MCF 10A (cell line): ENCODE measurements at places on chromosomes 12 and 14. TPM values are rescaled to one million over a fixed set of nuclear protein-coding genes. Genes with fewer than 3 reads are reported as not detected.

FBXL14 gene
- 9.4 and 10.1 TPM in 2 replicates for total RNA-seq

MSRB3 gene
- 31.1 and 35.1 TPM in 2 replicates for total RNA-seq

CLEC4C gene
- total RNA-seq = not detected in 2 replicates

JAG2 gene
- total RNA-seq = 33.5 and 33.7 TPM in 2 replicates

SYNDIG1L gene
- not detected in 2 replicates for total RNA-seq

TMEM52B gene
- total RNA-seq = not detected in 2 replicates

CNTN1 gene
- not detected in 2 replicates for total RNA-seq

SENP1 gene
- 21.7 and 24.5 TPM in 2 replicates for total RNA-seq

CLEC4A gene
- total RNA-seq = 0.79 and 1.3 TPM in 2 replicates

PLD4 gene
- total RNA-seq = not detected in 2 replicates

TMPRSS12 gene
- total RNA-seq = not detected in 2 replicates

TSPAN9 gene
- 12.6 and 13.4 TPM in 2 replicates for total RNA-seq

IQSEC3 gene
- total RNA-seq = not detected in 2 replicates

SHMT2 gene
- total RNA-seq = 375 and 421 TPM in 2 replicates

LAG3 gene
- total RNA-seq = 0.58 and 1.0 TPM in 2 replicates

TXNDC16 gene
- 2.2 and 3.8 TPM in 2 replicates for total RNA-seq

TC2N gene
- 11.8 and 12.6 TPM in 2 replicates for total RNA-seq

FIGNL2 gene
- not detected in 2 replicates for total RNA-seq

SINHCAF gene
- 100 and 139 TPM in 2 replicates for total RNA-seq

TAS2R9 gene
- not detected in 2 replicates for total RNA-seq

KRT2 gene
- not detected in 2 replicates for total RNA-seq

OTX2 gene
- not detected in 2 replicates for total RNA-seq

SLC2A14 gene
- not detected in 2 replicates for total RNA-seq

CLEC1B gene
- not detected in 2 replicates for total RNA-seq

ADAMTS20 gene
- not detected in 2 replicates for total RNA-seq

MGAT4C gene
- 0.10 TPM in 1 of 2 replicates, not detected in the other for total RNA-seq

BCL11B gene
- total RNA-seq = 0.84 and 1.4 TPM in 2 replicates

PXMP2 gene
- 23.8 and 28.1 TPM in 2 replicates for total RNA-seq

RD3L gene
- total RNA-seq = not detected in 2 replicates

RFLNA gene
- total RNA-seq = not detected in 2 replicates

PSME2 gene
- total RNA-seq = 134 and 135 TPM in 2 replicates

RNASE3 gene
- not detected in 2 replicates for total RNA-seq

PTPRR gene
- 0.17 TPM in 1 of 2 replicates, not detected in the other for total RNA-seq

PLCZ1 gene
- total RNA-seq = not detected in 2 replicates

AMHR2 gene
- total RNA-seq = not detected in 2 replicates

ZNF140 gene
- total RNA-seq = 14.8 and 15.5 TPM in 2 replicates

PCED1B gene
- total RNA-seq = 5.1 and 9.6 TPM in 2 replicates

GLIPR1L1 gene
- total RNA-seq = not detected in 2 replicates

PLEKHA5 gene
- 25.2 and 27.4 TPM in 2 replicates for total RNA-seq

NFATC4 gene
- 0.23 and 1.7 TPM in 2 replicates for total RNA-seq
